EL (cell line): ENCODE measurements at places on chromosomes 5 and 9.

DNA sequence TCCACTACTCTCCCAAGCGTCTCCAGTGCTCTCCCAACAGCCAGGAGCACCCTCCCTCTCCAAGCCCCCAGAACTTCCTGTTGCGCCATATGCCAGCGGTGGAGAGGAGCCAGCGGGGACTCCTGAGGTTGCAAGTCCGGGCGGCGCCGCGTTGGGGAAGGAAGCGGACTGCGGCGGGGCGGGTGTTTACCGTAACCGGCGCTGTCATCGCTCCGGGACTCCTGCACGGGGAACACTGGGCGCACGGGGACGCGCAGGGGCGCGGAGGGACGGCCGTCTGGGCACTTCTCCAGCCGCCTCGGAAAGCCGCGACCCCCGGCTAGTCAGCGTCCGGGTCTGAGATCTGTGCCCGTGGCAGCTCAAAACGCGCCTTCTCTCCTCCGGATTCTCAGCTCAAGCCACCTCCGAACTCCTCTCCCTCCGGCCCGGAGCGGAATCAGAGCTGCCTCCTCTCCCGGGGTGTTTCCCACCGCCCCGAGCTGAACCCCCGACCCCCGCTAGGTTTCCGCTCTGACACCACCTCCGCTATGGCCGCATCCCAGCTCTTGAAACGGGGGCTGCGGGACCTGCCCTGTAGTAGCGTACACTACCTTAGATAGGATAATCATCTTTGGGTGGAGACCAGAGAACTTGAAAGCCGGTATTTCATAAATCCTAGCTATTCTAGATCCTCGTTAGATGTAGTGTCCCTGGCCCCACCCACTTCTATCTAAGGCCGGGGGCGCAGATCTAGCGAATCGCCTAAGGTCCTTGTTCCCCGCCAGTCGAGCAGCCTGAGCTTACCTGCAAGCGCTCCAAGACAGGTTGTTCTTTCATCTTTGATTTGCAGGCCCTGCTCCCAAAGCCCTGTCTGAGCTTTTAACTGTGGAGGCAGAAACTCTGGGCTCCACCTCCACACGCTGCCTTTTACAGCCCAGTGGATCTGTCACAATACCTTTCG, at the start of gene TRPM6:
TSS of gene TRPM6 (minus strand) at position 881 of the 940 bp plus-strand sequence. CDS start at position 816, 65 bp downstream.
- peak; percentile 79 for DNase-seq

DNA sequence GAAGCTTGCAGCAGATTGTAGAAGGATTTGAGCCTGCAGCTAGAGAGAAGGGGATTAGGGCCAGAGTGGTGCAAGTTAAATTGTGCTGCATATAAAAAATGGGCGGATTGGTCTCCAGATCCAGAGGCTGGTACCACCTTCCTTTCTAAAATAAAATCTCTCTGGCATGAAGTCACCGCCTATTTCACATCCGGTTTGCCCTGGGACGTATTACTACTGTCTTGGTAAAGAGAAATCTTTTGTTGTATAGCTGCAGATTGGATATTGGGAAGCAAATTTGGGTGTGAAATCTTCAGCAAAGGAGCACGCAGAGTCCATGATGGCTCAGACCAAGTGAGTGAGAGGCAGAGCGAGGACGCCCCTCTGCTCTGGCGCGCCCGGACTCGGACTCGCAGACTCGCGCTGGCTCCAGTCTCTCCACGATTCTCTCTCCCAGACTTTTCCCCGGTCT, at the start of gene GABRA1:
TSS of gene GABRA1 (plus strand) at position 180 of the 451 bp plus-strand sequence. CDS start 2,691 bp downstream, outside the sequence.
- no peak for DNase-seq

DNA sequence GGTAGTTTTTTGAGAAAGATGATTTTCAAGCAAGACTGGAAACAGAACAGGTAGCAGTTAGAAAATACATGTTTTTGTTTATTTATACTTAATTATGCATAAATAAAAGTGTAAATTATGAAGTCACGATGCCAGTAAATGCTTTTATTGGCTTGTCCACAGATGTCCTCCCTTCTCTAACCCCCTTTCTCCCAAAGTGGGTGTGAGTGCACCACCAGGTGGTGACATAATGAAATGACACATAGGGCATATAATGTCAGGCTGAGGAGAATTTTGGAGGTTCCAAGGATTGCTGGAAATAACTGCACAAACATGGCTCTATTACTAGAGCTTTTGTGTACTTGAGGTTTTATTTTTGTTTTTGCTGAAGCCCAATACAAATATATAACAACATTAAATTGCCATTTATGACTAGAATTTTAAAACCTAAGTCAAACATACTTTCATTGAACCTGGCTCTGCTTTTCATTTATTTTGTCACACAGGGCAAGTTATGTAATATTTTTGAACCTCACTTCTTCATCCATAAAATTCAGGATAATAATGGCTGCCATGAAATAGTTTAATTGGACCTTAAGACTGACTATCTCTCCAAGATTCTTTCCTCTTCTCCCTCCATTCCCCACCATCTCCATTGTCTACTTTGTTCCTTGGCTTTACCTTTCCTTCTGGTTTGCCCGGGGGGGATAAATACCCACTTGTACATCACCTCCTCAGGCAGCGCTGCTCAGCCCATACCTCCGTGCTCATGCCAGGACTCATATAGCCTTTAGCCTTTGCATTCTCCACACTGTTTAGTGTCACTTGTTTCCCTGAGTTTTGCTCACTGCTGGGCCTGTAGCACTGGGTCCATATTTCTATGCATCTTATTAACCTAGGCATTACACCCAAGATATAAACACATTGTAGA, 168.8 kb downstream of the PDE4D start:
- peak; percentile 56 for DNase-seq

DNA sequence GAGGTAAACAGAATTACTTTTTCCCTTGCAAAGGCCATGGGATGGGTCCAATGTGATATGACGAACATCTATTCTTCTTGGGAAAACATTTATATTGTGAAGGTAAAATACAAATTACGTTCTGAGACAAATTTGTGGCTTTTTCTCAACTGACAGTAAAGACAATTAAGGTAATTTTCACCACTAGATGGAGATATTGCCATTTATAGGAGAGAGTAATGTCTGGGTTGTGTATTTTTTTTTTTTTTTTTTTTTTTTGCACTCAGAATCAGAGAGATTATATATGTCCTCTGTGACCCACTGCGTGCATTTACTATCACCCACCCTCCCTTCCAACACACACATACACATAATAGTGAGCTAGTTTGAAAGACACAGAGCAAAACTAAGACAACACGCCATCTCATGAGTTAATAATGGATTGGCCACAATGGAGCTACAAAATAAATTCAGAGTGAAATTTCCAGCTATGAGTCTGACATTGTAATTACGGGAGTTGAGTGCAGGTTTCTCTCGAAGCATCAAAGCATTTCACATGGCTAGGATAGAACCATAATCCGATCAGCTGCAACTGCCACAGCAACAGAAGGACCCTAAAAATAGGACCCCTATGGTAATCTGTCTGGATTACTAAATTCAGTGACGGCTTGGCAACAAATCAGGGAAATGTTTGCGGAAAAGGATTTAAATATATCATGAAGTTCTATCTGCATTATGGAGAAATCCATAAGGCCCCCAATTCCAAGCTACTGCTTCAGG, 49.2 kb downstream of the ANXA1 start:
- peak; percentile 20 for DNase-seq

- no peak for DNase-seq
These were observed 73.9 kb upstream of the EFNA5 start for GRCh38 chr5:107744418-107745330.

DNA sequence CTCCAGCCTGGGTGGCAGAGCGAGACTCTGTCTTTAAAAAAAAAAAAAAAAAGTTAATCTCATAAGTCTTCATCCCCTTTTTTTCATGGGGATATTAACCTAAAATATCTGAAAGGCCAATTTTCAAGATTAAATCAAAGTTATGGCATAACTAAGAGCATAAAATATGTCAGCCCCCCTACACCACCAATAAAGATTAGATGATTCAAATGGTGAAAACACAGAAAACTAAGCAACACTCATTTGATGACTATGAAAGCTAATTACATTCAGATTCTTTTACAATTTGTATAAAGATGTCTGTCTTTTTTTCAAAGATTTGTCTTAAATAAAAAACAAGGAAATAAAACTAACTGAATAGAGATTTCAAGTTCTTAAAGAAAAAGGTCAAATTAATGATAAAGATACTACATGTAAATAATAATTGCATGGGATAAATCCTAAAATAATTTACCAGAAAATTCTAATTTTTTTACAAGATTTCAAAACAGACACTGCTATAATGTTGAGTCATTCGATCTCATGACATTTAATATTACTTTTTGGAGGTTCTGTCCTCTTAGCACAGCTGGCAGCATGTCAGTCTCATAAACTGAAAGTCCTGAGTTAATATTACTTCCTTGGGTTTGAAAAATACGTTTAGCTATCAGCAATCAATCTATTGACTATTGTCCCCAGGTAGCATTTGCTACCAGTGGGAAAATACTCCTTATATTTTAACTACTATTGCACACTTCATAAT, 112.9 kb downstream of the KIAA0825 start:
- DNase-seq = no peak

GRCh38 chr5:39948341-39948740, 523.6 kb upstream of the DAB2 start:
- DNase-seq = no peak
